ENCODE measurements at places on chromosomes 12 and 14.

DNA sequence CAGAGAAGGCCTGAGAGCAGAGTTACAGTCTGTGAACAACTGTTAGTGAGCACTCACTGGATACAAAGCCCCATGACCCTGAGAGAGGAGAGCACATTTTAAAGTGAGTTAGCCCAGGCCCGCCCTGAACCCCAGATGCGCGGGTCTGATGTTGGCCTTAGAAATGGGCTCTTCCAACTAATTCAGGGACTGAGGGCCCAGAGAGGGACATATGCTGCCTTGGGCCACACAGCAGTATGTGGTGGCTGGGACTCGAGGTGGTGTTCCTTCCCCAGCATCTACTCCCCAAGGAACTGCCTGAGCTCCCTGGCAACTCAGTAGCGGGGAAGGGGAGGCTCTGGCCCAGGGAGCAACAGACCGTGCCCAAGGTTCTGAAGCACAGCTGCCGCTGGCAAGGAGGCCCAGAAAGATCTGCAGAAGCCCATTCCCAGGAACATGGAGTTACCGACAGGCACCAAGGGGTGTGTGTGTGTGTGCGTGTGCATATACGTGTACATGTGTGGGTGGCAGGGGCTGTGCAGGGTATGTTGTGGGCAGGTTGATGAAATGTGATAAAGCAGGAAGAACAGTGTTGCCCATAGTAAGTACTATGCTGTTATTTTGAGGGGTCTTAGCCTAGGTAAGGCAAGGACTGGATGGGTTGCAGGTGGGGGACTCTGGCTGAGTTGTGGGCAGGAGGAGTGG lies 40.5 kb downstream of the KRT80 start:
- DNase-seq, result no peak

DNA sequence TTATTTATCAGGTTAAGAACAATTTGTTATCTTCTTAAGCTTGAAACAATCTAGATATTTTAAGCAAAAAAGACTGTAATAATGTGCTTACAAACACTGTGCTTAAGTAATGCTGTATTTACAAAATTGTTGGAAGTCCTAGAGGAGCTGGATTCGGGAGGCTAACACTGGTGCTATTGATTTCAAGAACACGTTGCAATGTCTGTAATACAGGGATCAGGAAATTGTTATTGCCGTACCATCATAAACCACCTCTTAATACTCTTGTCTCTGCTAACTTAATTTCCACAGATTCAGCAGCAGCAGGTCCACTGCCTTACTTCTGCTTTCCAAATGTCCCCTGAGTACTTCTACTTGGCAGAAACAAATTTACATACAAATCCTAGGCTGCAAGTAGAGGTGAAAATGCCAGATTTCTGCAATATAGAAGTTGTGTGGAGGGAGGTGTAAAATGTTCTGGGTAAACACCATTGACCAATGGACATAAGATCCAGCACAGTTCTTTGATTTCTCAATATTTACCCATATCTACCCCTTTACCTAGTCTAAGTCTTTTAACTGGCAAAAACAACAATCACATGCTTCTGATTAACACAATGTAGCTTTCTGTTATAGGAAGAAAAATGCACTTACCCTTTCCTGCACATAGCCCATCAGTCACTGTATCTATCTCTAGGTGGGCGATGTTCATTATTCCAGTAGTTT lies 663.4 kb downstream of the TMTC2 start:
- DNase-seq, result no peak

GRCh38 chr12:93363841-93364297 lies 13.9 kb upstream of the NUDT4 start:
- DNase-seq, result no peak

DNA sequence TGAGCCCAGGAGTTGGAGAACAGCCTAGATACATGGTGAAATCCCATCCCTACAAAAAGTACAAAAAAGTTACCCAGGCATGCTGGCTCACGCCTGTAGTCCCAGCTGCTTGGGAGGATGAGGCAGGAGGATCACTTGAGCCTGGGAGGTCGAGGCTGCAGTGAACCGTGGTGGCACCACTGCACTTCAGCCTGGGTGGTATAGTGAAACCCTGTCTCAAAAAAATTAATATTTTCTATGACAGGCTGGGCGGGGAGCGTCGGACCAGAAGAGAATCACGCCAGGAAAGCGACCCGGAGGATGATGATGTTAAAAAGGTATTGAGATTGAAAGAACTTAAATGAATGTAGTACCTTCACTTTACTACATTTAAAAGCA lies 2.1 kb downstream of the PNN start:
- DNase-seq, result no peak

GRCh38 chr12:58889557-58889956 lies 30.7 kb downstream of the LRIG3 start:
- no peak for DNase-seq

DNA sequence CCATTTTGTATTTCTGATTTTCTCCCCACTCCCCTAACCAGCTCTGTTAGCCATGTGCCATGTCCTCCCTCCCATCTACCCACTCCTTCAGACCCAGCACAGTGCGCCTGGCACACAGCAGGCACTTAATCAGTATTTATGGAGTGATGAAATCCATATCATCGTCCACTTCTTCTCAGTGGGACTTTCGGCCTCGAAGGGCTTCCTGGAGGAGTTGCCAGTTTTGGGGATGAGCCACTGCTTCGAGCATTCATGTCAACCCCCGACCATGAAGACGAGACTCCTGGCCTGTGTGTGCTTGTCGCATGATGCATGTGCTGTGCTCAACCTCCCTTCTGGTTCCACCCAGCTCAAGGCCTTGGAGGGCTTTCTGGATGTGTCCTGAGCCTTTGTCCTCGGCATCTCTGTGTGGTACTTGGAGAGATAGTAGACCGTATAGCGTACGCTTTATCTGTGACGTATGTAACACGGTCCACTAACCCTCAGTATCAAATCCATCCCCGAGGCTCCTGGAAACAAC lies 119.5 kb upstream of the RTL1 start:
- DNase-seq, result peak; percentile 2

GRCh38 chr14:68630611-68631393 lies 162.1 kb downstream of the ZFP36L1 start:
- DNase-seq, result no peak

DNA sequence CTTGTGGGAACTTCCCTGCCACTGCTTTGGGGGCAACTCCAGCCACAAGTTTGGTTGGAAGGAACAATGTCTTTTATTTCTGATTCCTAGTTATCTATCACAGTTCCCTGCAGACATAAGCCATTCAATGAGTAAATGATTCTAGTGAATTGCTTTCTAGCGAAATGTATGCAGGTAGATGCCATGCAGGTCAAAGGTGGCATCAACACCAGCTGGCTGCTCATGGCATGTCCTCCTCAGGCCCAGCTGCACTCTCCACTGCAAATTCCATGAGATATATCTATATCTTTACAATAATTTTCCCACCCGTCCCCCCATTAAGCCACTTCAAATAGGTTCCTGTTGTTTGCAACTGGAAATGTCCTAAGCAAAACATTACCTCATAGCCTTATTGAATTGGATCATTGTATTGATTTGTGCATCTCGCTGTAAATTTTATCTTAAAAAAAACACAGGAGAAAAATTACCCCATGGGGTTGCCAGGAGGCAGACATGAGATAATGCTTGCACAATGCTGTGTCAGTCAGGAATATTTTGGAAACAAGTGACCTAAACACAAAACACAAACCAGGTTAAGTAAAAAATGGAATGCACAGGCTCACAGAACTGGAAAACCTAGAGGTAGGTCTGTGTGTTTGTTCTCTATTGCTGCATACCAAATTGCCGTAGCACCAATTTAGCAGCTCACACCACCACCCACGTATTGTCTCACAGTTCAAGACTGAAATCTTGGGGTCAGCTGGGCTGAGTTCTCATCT lies 32.8 kb upstream of the TXNRD1 start:
- DNase-seq, result no peak

- no peak for DNase-seq
Measured at GRCh38 chr14:89661392-89661791, 244.4 kb upstream of the FOXN3 start.

GRCh38 chr12:45853550-45853949 lies 124.0 kb downstream of the ARID2 start:
- no peak for DNase-seq

DNA sequence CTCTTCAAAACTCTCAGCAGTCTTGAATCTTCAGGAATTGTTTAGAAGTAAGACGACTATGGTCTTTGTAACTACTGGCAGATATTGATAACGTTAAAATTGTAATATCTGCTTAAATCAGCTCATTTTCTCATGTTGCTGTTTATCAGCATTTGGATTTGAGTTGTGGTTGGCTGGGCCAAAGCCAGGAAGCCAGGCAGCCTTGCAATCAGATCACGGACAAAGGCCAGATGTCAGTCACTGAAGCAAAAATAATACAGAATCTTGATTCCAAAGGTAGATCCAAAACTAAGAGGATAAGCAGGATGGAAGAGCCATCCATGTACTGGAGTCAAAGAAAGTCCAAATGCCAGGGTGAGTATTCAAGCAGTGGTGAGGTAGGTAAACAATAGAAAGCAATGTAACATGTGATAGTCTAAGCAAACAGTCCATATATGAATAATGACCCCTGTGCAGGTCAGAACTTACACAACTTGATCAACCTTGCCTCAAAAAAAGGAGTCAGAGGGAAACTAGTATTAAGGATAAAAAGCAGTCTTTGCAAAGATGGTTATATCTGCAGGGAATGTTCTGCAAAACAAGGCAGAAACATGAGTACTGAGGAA lies 95.8 kb upstream of the RAP1B start:
- DNase-seq, result no peak

DNA sequence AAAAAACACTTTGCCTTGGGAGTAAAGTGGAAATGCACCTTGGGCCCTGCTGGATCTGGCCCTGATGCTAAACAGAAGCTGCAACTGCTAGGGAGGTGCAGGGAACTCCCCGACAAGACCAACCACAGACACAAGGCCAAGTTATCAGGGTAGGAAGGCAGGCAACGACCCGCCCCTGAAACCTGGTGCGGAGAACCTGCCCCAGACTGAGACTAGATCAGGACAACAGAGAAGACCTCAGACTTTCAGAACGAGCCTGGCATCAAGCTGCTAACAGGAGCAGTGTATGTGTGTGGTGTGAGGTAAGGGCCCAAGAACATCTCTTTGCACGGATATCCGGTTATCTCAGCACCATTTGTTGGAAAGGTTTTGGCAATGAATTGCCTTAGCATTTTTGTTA lies 233.7 kb upstream of the RTL1 start:
- DNase-seq, result no peak

- no peak for DNase-seq
Measured at GRCh38 chr12:20950248-20950647, 139.7 kb downstream of the SLCO1B3 start.

DNA sequence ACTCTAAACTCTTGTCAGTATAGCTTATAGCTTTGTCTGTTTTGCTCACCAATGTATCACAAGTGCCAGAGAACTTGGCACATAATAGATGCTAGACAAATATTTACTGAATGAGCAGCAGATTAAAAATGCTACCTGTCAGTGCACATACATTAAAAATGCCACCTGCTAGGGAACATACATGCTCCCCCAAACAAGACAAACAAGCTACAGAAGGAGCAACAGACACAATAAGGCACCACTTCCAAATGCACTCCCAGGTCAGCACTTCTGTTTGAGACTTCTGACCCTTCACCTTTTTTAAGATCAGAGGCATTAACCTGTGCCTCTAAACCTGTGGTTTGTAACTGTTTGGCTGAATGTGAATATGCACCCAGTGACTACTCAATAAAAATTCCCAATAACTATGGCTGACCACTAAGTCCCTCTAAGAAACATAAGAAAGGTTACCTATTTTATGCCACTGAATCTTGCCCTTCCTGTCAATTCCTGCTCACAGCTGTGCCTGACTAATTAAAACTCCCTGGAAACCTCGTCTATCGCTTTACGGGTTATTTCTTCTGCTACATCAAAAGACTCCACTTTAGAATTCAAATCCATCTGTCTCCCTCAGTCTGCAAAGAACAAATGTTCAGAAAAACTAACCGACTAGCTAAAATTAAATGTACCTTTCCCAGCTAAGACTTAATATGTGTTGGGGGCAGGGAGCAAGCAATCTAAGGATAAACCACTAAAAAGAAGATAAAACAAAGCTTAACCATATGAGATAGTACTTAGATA lies 41.0 kb downstream of the HECTD4 start:
- no peak for DNase-seq

DNA sequence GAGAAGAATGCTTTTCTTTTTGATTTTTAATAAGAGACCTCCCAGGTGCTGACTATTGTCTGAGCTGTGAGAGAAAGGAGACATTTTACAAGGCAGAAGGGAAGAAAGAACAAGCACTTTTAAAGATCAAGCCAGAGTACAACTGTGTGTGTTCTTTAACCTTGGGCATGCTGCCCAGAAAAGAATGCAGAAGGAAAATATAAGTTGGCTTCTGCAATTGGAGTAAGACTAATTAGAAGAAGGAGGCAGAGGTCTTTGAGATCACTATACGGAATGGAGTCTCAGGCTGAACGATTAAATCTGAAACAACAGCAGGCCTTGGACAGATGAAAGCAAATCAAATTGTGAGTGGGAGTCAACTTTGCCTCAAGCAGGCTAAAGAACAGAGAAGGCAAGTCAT lies 230.5 kb downstream of the ATP23 start:
- no peak for DNase-seq

- no peak for DNase-seq
Measured at GRCh38 chr12:97650242-97650641, 187.6 kb downstream of the RMST start.

- no peak for DNase-seq
Measured at GRCh38 chr12:119802472-119802871, 74.6 kb downstream of the CIT start.

- no peak for DNase-seq
Measured at GRCh38 chr12:121738340-121738858, 25.8 kb downstream of the TMEM120B start.

GRCh38 chr12:76901628-76902380 lies 23.0 kb upstream of the CSRP2 start:
- DNase-seq, result no peak

GRCh38 chr14:33532553-33532952 lies 418.3 kb downstream of the EGLN3 start:
- no peak for DNase-seq

- no peak for DNase-seq
Measured at GRCh38 chr14:75450381-75451276, 22.8 kb downstream of the JDP2 start.

GRCh38 chr14:32399920-32400319 lies 70.8 kb downstream of the AKAP6 start:
- no peak for DNase-seq

Data from WTC11 (cell line).